ENCODE measurements at places on chromosomes 6 and 20.

DNA sequence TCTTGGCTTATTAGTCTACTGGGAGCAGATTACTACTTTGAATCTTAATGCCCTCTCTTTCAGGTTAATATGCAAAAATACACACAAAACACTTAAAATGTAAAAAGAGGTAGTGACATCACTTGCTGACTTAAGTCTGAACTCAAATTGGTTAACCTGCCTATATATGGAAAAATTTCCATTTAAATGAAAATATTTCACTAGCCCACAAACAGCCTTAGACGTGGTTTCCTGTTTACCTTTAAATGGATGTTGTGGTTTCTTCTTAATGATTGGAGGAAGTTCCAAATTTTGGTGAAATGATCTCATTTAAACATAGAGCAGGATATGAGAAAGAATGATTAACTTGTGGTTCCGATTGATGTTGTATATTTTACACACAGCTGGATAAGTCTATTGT is 553.7 kb downstream of the CD109 start:
- no peak for DNase-seq

- no peak for DNase-seq
Measured at GRCh38 chr6:148513145-148514071, 170.8 kb downstream of the SASH1 start.

GRCh38 chr20:22579711-22580697 is 4.4 kb downstream of the FOXA2 start:
- no peak for DNase-seq

GRCh38 chr6:127554435-127555006 is 22.5 kb upstream of the C6orf58 start:
- no peak for DNase-seq

- DNase-seq: no peak
Measured at GRCh38 chr20:32241807-32242206, 34.1 kb downstream of the POFUT1 start.

- DNase-seq: no peak
Measured at GRCh38 chr20:7765221-7765620, 175.0 kb downstream of the HAO1 start.

All from stimulated activated CD4-positive, alpha-beta T cell treated with anti-CD3 and anti-CD28 coated beads, Interleukin-12 subunit alpha, Interleukin-12 subunit beta, amount 100 ng/mL, for 48 hours (primary cell).